ENCODE measurements at places on chromosomes 2 and 18.

- DNase-seq: peak; percentile 7
Measured at GRCh38 chr2:141911485-141912066, 219.2 kb downstream of the LRP1B start.

GRCh38 chr18:64416990-64417389 is 268.1 kb upstream of the LINC00305 start:
- no peak for DNase-seq

DNA sequence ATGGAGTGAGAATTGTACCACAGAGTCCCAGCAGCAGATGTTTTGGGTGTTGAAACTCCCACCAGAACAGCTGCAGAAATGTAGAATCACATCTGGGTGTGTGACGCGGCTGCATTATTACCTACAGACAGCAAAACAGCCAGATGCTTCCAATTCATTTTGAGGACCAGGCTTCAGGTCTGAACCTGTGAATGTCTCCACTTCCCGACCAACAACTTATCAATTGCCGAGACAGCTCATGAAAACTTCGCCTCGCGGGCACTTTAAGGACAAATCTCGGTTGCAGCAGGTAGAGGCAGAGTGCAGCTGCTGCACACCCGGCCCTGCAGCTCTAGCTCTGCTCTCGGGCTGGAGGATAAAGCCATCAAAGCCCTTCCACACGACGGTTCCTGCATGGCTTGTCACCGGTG is 202.0 kb downstream of the HRH4 start:
- DNase-seq: no peak

- no peak for DNase-seq
Measured at GRCh38 chr2:134718023-134718816, 580 bp downstream of the TMEM163 start.

DNA sequence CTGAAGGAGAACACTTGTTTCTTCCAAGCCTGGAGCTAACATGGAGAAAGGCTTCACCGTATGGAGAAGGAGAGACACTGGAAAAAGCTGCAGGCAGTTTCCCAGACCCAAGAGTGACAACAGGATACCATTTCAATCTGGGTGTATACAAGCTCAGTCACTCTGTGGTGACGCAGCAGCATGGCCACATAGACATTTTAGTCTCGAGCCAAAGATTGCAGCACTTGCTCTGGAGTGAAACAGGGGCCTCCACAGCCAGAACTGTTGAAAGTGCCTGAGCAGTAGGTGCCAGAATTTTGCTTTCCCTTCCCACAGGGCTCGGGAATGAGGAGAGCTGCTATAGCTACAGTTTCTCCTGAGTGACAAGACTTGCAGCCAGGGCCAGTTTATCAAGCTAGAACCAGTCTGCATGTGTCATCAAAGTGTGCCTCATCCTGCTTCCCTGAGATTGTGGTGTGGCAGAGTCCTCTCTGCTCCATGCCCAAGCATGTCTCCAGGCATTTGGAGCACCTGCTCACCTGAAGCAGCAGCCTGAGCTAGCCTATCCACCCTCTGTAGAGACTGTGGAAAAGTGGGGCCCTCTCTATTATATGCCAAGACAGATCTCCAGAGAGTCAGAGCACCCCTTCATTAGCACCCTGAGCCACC is 234.6 kb upstream of the CDH19 start:
- no peak for DNase-seq

DNA sequence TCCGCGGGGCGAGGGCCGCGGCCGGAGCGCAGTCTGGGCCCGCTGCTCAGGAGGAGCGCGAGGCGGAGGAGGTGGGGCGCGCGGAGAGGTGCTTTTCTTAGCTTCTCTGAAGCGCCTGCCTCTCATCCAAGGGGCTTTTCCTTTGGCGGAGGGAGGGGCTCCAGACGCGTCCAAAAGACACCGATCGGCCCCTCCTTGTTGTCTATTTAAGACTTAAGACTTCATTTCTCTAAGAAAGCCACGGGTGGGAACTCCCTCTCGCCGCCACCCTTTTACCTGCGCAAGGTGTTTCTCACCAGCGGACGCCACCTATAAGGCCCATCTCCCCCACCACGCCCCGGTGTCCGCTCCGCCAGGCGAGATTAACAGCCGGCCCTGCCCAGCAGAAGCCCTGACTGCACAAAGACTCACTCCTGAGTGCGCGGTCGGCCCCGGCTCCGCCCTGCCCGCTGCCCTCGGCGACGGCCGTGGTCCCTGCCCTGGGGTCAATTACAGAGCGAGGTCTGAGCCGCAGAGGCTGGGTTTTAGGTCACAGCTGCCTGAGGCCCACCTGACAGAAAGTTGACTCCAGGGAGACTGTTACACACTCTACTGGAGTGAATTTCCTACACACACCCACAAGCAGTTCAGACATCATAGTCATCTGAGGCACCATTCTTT is at the start of gene DSC2:
DSC2 (minus strand) TSS at position 397 of the 660 bp plus-strand sequence. CDS start 450 bp downstream, outside the sequence.
- no peak for DNase-seq

- peak; percentile 68 for DNase-seq
Measured at GRCh38 chr2:101152272-101153076, 1.3 kb upstream of the TBC1D8 start.

DNA sequence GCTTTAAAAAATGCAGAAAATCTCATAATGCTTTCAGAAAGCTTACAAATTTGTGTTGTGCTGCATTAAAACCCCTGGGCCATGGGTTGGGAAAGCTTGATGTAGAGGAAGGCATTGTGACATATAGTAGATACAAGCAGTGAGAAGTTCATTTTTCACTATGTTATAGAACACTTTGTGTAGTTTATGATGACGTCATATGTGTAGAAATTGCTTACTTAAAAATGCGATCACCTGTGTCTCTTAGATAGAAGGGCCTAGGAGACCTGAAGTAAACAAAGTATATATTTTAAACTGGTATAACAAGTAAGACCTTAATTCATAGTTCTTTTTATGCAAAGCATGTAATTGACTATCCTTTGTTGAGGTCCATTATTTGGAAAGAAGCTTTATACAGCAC is 393.5 kb downstream of the ARHGAP15 start:
- no peak for DNase-seq

DNA sequence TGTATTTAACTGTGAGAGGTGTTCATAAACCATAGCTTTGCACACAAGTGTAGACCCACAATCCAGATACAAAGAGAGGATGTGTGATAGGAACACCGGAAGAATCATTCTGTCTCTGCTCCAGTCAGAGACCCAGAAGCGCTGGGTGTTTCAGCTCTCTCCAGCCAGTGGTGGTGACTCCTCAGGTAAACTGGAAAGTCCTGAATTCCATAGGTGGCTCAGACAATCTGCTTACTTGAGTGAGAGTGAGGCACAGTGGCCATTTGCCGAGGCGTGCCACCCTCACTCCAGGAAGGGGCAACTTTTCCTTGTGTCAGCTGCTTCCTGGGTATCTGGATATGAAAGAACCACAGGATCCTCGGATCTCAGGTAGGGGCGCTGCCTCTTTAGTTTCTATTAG is 171.5 kb downstream of the KCNS3 start:
- DNase-seq: no peak

DNA sequence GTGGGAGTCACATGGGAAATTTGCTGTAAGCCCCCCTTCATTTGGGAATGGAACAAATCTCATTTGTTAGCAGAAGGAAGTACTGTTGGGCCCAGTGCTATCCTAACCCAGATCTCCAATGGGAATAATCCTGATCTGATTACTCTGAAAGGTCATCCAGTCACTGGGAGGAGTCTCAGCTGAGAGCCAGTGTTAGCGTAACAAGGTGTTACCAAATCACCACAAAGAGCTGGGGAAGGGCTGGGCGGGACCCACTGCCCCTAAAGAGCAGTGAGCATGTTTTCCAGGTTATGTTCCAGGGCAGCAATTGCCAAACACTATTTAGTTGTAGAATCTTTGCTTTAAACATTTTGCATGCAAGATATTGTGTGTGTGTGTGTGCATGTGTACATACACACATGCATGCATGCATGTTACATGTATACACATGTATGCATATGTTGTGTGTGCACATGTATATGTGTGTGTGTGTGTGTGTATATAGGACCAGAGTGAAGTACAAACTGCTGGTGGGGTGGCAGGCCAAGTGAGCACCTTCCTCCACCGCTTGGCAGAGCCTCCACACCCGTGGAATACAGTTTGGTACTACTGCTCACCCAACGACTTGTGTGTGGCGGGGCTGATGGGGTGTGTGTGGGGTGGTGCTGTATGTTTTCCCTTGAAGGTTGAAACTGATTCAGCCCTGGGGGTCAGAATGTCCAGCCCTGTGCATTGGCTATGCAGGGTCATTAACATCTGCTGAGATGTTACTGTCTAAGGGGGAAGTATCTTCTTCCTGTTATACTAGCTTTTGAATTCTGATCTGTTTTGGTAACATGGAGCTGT is 15.2 kb downstream of the INPP5D start:
- DNase-seq: no peak

- peak; percentile 86 for DNase-seq
Measured at GRCh38 chr2:120736624-120737339, 1.1 kb downstream of the GLI2 start.

- no peak for DNase-seq
Measured at GRCh38 chr18:79863161-79864005, 65.6 kb downstream of the KCNG2 start.

DNA sequence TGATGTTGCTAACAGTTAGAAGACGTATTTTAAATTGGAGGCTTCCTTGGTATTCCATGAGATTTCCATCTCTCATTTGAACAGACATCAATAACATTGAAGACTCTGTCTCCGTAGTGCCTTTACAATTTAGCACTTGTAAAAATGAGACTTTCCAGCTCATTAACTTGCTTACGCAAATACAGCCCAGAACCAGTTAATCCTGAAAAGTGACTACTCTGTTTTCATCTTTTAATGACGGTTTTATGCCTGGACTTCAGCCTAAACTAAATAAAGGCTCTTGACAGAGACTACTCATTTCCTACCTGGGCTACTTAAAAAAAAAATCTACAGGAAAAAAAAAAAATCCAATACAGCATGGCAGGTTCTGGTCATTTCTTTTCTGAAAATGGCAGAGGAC is 148.6 kb downstream of the LRATD1 start:
- DNase-seq: no peak

DNA sequence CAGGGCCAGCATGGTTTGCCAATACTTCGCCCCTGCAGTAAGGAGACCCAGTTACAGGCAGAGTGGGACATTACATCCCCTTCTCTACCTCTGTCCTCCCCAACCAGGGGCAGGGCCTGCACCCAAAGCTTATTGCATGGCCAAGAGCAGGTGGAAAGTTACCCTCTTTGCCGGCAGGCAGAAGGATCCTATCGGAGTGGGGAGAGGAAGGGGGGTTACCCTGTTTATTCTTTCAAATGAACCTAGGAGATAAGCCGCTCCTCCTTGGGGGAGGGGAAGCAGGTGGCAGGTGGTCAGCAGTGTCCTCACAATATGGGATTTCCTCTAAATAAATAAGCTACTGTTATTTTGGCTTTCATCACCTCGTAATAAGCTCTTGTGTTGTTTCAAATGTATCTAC is 53.9 kb downstream of the SPATS2L start:
- DNase-seq: no peak

- no peak for DNase-seq
Measured at GRCh38 chr18:74387383-74387782, 69.7 kb downstream of the DIPK1C start.

- no peak for DNase-seq
Measured at GRCh38 chr2:31113765-31114164, 24.5 kb downstream of the GALNT14 start.

DNA sequence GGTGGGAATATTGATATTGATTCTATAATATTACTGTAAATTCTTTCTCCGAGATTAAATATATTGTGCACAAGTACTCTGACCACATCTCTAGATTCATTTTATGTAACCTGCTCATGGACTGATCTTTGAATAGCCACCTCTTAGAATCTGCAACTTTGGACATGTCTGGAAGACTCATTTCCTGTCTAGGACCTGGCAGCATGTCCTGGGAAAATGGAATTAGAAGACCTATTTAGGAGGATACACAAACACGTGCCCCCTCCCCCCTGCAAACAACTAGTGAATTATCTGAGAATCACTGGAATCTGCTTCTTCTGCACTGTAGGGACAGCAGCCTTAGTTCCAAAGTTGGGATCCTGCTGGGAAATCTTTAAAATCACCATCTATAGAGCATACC is 94.1 kb downstream of the UBE2E3 start:
- DNase-seq: peak; percentile 45

DNA sequence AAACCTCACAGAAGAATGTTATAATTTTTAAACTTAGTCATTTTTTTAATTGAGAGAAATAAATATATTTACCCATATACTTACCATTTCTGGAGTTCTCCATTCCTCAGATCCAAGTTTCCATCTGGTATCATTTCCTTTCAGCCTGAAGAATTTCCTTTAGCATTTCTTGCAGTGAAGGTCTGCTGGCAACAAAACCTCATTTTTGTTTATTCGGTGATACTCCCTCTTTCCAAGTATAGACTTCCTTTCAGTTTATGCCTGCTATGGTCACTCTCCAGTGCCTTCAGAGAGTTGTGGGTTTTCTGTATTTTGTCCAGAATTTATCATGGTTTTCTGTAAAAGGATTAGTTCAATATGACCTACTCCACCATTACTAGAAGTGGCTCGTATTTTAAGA is 17.0 kb downstream of the WDPCP start:
- no peak for DNase-seq

DNA sequence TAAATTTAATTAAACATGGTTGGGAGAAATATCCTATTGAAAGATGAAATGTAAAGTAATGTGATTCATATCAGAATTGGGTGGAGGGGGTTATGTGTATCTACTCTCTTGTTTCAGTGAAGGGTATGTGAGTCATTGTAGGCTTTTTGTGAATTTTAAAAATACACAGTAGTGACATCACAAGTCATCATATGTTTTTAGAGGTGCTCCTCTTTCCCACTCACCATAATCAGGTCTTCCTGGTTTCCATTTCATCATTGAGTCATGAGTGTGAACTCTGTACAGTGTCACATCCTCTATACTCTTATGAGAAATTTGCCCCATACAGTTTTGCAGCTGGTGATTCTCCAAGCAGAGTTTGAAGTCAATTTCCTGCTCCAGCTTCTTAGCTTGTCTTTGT is 18.8 kb downstream of the FSIP2 start:
- no peak for DNase-seq

DNA sequence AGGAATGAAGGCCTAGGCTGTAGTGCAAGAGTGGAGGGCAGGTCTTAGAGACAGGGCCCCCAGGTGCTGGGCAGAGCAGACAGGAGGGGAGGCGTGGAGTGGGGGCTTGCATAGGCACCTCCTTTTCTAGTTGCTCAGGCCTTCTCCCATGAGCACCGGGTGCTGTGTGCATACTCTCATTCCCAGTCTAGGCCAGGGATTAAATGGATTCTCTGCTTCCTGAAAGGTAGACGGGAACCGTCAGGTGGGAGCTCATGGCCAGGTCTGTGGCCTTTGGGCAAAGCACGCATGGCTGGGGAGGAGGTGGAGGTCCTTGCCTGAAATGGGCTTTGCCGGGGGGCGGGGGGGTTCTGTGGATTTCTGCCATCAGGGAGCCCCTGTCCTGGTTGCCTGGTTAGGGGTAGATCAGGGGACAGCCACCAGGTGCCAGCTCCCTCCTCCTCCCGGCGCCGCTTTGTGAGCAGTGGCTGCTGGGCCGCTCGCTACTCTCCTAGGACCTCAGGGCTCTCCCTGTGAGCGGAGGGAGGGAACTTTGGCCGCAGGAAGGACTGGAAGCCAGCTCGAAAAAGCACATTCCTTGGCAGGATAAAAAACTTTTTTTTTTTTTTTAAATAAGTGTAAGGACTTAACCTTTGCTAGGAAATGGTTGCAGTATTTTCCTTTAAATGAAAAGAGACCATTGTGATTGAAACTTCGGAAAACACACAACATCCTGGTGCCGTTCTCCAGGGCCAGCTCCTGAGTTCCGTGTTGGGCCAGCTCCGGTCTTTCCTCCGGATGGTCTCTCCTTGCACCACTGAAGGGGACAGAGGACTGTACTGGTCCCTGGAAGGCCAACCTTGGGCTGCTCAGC is 82.8 kb upstream of the HAAO start:
- DNase-seq: no peak

- DNase-seq: no peak
Measured at GRCh38 chr2:199770716-199771115, 80.3 kb downstream of the FTCDNL1 start.
